ENCODE measurements at places on chromosomes 5 and 9.

- DNase-seq: no peak
Observed at GRCh38 chr5:25119650-25120049, 474.9 kb upstream of the CDH10 start.

- DNase-seq: no peak
Observed at GRCh38 chr5:118967059-118967508, 21.3 kb downstream of the DTWD2 start.

GRCh38 chr9:5442400-5443011 is 4.8 kb upstream of the PLGRKT start:
- peak; percentile 75 for DNase-seq

- no peak for DNase-seq
Observed at GRCh38 chr5:139689631-139690063, 41.5 kb downstream of the CXXC5 start.

DNA sequence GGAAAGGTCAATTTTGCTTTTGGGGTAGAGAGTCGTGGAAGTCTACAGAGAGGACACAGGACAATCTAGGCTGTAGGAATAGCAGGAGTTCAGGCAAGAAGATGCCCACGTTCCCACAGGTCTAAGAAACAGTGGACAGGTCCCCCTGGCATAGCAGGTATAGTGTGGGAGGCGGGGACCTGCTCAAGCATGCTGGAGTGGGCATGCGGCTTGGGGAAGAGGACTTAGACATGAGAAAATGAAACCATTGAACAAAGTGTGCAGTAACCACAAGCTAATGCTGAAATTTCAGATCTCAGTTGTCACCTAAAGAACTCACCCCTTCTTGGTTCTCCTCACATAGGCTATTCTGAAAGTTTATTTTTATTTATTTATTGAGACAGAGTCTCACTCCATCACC is 142.8 kb upstream of the EFNA5 start:
- DNase-seq: no peak

- peak; percentile 22 for DNase-seq
Observed at GRCh38 chr5:145811834-145812625, 23.1 kb downstream of the PRELID2 start.

GRCh38 chr9:110156902-110157301 is 51.1 kb downstream of the C9orf152 start:
- DNase-seq: peak; percentile 19

DNA sequence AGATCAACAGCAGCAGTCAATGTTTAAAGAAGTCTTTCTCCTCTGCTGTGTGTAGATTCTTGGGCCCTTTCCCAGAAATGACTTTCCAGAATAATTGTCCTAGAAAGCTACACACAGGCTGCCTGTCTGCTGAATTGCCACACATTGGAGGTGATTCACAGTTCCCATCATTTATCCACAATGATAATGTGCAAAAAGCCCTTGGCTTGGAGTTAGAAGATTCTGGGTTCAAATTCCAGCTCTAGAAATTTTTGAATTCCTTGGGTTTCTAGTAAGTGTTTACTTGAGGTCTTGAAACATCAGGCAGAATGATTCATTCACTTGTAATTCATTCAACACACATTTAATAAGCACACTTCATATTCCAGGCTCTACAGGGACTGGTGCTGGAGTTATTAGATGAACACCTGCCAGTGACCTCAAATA is 28.6 kb upstream of the EPB41L4B start:
- DNase-seq: no peak

- peak; percentile 88 for DNase-seq
Observed at GRCh38 chr5:133251296-133252132, 199.7 kb downstream of the HSPA4 start.

DNA sequence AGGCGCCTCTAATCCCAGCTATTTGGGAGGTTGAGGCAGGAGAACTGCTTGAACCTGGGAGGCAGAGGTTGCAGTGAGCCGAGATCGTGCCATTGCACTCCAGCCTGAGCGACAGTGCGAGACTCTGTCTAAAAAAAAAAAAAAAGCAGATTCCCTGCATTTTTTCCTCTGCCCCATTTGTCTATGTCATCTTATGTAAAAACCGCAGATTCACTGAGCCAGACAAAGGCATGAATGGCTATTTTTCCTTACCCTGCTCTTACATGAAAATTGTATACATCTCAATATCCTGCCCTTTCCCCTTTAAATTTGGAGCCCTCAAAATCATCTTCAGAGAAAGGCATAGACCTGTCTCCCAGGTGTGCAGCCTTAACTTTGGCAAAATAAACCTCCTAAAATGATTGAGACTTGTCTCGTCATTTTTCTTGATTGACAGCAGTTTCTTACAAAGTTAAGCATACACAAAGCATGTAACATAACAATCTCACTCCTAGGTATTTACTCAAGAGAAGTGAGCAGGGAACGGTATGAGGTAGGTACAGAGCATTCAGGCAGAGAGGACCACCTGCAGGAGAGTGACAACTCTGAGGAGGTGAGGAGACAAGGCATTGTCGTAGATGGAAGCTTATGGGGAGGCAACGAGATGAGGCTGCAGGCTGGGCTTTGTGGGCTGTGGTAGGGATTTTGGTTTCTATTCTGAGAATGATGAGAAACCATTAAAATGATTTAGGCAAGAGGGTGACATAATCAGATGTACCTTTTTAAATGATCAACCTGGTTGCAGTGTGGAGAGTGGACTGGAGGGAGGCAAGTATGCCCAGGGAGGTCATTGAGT is 65.7 kb upstream of the IL6ST start:
- no peak for DNase-seq

DNA sequence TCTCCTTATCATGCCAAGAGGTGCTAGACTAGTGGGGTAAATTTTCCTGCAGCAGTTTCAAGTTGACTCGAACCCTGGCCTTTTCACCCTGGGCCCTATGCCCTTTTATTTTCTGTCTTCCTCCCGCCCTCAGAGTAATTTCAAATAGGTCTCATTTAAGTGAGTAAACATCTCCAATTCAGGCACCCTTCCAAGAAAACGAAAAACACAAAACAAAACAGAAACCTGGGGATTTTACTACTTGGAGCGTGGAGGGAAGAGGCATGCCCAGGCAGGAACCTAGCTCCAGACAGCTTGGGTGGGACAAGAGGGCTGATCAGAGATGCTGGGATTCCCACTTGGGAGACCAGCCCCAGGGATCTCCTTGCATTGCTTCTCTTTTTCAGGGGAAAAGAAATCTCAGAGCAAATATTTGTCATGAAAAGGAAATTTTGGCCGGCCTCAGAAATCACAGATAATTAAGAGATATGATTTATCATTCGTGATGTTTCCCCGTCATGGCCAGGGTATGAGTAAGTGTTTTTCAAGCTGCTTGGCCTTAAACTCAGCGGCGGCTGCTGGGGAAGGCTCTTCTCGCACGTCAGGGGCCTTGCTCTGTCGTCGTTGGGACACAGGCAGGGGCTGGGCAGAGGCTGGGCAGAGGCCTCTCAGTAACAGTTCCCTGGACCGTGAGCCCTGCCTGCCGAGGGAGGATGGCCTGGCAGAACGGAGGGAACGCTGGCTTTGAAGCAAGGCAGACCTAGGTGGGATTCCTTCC is 248.6 kb upstream of the KLF4 start:
- no peak for DNase-seq

DNA sequence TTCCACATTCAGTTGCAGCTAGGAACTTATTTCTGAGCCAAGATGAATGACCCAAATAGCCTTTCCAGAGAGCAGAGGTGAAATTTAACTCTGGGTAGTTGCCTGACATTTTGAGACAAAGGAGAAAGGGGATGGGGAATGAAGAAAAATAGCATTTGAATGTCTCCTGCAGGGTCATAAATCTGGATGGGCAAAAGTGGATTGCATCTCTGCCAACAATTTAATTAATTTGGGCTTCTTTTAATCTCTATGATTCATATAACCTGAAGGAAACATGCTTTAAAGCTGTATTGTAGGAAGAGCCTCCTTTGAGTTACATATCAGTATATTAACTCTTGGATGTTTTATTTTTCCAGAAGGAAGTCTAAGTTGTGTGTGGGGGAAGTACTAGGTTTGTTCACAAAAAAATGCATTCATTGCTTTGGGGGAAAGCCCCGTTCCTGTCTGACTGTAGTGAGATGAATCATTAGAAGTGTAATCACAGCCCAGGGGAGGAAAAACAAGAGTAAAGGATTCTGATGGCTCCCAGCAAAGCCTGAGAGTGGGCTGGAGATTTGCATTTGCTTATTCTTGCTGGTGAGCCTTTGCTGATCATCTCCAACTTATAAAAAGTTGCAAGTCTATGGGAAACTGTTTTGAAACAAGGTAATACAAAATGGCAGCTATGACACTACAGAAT is 133.0 kb upstream of the IQGAP2 start:
- no peak for DNase-seq

DNA sequence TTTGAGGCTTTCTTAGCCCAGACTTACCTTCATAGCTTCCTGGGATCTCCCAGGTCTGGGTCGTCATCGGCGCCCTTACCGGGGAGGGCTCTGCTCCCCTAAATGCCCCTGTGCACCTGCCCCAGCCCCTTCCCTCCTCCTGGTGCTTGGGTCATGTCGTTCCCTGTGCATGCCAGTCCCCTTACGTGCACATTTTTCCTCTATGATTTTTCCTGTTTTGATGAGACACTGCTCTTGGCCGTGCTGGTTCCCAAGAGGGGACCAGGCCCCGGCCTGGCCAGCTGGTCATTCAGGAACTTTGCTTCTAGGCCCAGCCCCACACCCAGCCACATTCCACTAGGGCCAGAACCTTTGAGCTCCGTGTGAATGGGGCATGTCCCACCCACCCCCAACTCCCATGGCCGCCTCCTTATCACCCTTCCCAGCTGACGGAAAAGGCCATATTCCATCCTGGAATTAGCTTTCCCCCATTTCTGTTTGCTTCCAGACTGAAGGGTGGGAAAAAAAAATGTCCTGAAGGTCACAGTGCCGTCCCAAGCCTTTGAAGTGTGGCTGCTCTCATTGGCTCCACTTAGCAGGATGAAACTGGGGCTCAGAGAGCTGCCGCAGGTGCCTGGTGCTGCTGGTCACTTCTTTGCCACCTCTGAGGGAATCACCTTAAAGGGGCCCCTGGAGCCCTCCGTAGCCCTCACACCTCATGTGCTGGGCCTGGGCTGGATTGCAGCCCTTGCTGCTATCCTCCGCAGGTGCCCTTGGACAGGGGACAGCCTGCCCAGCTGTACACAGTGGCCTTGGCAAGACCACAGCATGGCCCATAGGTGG is 25.1 kb downstream of the ERGIC1 start:
- DNase-seq: peak; percentile 95

- DNase-seq: no peak
Observed at GRCh38 chr5:172051643-172052339, 45.4 kb upstream of the FBXW11 start.

- no peak for DNase-seq
Observed at GRCh38 chr5:154547551-154547950, 69.5 kb upstream of the HAND1 start.

DNA sequence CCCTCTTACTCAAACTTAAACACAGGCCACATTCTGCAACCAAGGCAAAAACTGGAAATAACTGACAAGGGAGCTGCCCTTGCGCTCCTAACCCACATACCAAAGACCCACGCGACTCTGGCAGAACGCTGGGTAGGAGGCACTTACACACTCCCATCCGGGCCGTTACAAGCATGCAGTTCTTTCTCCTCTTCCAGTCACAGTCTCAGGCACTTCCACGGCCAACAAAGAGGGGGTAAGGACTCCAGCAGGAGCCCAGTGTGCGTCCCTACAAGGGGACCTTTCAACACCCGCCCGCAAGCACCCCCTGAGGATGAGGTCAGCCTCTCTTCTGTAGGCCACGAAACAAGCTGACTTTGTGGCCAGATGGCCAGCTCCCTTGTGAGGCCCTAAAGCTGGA is 57.4 kb downstream of the SERINC5 start:
- no peak for DNase-seq

DNA sequence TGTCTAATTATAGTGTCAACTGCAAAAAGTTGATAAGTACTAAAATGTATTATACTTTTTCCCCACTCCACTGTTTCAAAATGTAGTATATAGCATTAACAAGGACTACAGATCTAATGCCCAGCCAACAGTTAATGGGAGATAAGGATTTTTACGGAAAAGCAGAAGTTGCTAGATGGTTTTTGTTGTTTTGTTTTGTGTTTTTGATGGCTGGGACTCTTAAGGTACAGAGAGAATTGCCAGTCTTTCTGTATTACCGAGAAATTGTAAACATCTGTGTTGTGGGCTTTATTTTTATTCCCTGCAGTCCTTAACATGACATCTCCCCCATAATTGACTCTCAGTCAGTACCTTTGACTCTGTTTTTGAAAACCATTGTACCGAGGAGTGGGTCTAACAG is 44.0 kb downstream of the TRIO start:
- no peak for DNase-seq

- DNase-seq: no peak
Observed at GRCh38 chr9:32955655-32956478, 45.6 kb downstream of the APTX start.

GRCh38 chr9:70571258-70571657 is 156.8 kb upstream of the KLF9 start:
- peak; percentile 44 for DNase-seq

DNA sequence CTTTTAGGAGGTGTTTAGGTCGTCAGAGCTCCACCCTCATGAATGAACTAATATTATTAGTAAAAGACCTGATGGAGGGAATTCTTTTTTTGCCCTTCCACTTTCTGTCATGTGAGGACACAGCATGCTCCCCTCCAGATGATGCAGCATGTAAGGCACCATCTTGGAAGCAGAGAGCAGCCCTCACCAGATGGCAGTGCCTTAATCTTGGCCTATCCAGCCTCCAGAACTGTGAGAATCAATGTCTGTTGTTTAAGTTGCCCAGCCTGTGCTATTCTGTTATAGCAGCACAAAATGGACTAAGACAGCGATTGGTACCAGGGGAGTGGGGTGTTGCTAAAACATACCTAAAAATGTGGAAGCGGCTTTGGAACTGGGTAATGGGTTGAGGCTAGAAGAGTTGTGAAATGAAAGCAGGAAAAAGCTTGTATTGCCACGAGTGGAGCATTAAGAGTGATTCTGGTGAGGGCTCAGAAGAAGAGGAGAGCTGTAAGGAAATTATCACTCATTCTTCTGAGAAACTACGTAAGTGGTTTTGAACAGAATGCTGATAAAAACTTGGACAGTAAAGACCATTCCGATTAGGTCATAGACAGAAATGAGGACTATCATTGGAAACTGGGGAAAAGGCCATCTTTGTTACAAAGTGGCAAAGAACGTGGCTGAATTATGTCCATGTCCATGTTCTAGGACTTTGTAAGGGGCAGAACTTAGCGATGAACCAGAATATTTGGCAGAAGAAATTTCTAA is 28.6 kb downstream of the PTPDC1 start:
- no peak for DNase-seq

DNA sequence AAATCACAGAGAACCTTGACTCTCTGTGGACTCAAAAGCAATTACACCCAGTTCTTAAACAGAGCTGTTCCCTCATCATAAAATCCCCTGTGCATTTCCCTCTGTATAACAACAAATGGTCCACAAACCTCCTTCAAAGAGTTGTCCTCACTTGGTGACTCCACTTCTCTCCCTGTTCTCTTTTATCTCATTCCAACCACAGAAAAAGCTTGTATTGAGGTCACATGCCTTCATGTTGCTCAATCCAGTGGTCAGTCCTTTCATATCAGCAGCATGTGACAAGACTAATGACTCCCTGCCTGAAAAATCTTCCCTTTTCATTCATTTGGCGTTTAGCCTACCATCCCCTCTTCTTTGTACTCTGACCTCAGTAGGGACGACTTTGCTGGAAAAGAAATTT is 158.0 kb downstream of the DEPDC1B start:
- no peak for DNase-seq
